ENCODE measurements at places on chromosomes 1 and 21.
A peak's percentile ranks its signal among the peaks of the same experiment; 100 is the strongest.

DNA sequence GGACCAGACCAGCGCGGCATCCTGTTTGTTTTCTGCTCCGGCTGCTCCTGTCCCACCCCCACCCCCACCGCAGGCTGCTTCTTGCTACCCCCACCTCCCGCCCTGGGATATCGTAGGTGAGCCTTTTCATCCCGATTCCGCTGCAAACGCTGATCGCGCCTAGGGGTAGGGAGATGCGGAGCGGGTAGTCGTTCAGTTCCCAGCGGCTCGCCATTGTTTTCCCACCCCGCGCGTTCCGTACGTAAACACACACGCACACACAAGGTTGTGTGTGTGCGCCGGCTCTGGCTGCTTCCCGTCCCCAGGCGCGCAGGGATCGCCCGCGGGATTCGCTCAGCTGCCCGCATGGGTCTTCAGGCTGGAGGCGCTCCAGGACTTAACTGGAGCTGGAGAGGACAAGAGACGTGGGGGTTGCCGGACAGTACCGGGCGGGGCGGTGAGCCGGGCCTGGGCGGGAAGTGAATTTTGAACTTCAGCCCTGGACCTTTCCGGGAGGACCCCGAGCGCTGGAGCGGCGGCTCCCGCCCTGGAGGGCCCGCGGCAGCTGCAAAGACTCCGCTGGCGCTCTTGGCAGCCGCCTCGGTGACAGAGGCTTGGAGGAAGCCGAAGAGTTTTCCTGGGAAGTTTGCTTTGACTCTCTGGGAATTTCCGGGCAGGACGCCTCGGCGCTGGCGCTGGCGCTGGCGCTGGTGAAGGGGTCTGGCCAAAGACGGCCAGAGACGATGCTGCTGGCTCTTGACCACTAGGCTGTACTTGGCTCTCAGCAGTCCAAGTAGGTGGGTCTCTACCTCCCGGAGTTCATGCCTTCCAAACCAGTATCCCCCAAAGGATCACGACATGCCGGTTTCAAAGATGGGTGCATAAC lies 1.6 kb downstream of the SOX13 start:
- DNase-seq = peak; percentile 52

DNA sequence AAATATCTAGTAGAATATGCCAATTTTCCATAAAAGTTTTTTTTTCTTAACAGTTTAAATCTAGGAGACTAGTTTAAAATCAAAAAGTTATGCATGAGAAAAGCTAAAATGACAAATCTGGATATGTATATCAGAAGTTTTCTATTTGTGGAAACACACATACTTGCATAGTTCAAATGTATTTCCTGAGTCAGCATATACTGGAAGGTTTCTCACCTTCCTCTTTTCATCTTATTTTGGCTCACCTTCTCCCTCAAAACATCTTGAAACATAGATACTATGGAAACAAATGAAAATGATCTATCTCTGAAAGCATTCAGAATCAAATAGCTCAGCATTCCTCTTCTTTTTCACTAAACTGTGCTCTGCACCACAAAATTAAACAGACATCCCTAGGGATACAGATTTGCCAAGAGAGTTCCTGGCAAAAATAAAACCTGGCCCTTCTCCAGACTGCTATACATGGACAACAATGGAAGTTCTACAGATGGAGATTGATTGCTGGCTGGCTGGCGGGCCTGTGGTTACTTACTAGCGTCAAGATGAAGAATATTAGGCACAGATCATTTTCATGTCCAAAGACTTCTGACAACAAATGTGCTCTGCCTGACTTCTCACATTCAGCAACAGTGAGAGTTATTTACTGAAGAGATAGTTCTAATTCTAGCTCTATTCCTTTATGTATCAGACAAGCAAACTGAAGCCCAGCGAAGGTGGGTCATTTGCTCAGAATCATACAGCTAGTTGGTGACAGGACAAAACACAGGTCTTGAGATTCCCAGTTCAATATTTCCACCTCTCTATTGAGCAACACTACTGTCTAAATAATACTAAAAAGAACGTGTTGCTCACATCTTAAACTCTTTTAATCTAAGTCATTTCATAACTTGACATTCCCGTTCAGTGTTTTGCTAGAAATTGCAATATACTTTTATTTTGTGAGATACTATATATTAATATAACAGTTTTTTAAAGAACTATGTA lies 26.6 kb downstream of the DIPK1A start:
- peak; percentile 76 for DNase-seq

DNA sequence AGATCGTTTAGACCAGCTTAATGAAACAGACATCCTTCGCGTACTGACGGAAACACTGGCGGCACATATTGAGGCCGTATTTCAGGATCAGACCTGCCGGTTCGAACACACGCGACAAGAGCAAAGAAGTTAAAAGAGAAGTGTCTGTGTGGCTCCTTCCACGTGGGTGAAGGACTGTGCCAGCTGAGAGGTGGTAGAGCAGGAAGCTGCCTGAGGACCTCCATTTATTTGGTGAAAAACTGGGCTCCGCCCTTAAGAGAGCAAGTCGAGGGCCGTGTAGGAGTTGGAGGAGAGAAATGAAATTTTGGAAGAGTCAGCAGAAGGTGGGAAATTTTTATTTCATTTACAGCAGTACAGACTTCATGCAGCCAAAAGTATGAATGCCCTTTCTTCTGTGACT lies 38.8 kb upstream of the ADORA3 start:
- no peak for DNase-seq

DNA sequence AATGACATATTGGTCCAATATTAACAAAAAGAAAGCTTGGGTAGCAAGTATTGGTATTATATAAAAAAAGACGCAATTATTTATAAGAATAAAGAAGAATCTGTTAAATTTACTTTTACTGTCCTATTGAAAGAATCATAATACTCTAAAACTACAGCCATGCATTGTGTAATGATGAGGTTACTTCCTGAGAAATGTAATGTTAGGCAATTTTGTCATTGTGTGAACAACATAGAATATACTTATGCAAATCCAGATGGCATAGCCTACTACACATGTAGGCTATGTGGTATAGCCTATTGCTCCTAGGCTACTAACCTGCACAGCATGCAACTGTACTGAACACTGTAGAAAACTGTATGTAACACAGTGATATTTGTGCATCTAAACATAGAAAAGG lies 121.2 kb upstream of the PTGFR start:
- peak; percentile 24 for DNase-seq

- DNase-seq = no peak
Observed at GRCh38 chr1:109513110-109513710, 3.7 kb upstream of the AMIGO1 start.

GRCh38 chr21:28731700-28732321 lies 260.9 kb downstream of the LTN1 start:
- DNase-seq = no peak

DNA sequence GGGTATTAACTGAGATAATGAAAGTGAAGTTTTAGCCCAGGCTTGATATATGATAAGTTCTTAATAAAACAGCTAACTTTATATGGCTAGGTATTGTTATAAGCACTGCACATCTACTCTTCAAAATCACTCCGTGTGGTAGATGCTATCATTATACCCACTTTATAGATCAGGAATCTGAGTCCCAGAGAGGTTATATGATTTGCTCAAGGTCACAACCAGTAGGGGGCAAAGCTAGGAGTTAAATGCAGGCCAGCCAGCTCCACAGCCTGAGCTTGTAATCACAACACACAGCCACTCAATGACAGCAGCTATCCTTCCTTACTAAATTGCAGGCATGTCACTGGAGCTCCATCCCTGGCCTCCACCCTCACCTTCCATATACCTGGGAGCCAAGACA lies 115.8 kb downstream of the CAPN8 start:
- DNase-seq = no peak

- DNase-seq = no peak
Observed at GRCh38 chr21:42066521-42066920, 4.6 kb upstream of the UMODL1 start.

GRCh38 chr1:81305997-81306452 lies 494.7 kb upstream of the ADGRL2 start:
- peak; percentile 54 for DNase-seq

DNA sequence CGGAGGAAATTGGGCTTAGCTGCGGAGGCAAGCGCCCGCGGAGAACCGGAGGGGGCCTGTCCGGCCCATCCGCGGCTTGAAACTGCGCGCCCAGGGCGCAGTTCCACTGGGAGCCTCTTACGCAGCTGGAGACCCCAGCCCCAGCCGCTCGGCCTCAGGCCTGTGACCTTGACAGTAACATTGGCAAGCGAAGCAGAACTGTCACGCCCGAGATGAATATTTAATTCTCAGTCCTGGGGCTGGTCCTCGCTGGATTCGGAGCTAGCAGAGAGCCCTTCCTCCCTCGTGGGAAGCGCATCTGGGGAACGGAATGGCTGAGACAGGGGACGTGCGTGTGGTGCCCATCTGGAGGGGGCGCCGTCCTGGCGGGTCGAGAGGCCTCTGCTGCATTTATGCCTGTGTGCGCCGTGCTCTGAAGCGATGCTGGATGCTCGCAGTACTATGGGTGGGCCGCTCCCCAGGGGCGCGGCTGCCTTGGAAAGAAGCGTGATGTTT lies 928 bp downstream of the SLC6A17 start:
- no peak for DNase-seq

GRCh38 chr1:218702775-218703174 lies 357.6 kb downstream of the TGFB2 start:
- no peak for DNase-seq

DNA sequence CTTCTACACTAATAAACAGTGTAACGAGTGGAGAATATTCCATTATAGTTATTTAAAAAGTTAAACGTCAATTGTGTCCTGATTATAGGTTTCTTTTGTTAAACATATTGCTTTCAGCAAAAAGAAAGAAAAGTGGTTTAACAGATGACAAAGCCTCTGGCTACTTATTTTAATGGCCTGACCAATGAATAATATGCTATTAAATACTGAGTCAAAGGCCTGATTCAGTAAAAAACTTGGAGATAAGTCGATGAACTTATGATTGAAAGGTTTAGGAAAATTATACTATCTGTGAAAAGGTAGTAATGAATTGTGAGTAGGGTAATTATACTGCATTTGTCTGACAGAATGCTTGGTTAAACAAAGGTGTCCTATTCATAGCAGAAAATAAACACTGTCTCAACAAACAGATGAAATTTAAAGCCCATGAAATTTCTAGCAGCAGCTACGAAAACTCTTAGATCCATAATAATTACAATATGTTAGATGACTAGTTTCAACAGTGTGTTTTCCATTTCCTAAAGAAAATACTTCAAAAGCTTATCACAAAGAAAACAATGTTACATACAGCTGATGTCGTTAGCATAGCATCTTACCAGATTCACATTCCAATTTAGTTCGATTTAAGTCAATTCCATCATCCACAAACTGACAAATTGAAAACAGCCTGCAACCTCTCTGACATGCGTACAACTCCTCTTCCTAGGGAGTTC lies 6.2 kb downstream of the TMEM59 start:
- DNase-seq = peak; percentile 37

DNA sequence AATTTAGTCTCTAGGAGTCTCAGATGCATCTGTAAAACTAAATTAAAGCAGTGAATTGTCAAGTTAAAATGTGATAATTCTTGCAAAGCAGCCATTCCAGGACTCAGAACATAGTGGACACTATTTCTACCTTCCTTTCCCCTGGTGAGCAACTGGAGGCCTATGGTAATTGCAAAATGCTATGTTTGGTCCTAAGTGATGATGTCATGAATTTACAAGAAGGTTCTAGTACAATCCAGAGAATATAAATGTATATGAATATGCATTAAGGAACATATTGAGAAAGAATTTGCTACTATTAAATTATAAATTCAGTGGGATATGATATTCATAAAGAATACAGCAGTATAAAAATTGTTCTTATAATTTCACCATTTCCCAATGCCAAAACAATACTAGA lies 32.6 kb downstream of the OMA1 start:
- no peak for DNase-seq

GRCh38 chr1:201191653-201192260 lies 1.1 kb downstream of the IGFN1 start:
- peak; percentile 98 for DNase-seq

DNA sequence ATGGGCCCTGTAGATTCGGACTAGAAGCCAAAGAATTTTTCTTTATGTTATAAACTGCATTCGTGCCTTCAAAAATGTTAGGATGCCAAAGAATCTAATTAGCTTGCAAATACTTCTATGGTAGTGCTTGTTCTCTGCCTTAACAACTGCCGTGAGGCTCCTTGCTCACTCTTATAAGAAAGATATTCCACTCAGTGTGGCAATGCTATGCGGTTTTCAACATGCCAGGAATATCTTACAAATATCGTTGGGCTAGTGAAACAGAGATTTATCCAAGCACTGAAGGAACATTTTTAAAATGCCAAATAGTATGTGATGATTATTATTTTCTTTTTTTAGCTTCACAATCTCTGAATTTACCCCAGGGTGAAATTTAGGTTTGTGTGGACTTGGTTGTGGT lies 198.2 kb downstream of the GREM2 start:
- DNase-seq = no peak

DNA sequence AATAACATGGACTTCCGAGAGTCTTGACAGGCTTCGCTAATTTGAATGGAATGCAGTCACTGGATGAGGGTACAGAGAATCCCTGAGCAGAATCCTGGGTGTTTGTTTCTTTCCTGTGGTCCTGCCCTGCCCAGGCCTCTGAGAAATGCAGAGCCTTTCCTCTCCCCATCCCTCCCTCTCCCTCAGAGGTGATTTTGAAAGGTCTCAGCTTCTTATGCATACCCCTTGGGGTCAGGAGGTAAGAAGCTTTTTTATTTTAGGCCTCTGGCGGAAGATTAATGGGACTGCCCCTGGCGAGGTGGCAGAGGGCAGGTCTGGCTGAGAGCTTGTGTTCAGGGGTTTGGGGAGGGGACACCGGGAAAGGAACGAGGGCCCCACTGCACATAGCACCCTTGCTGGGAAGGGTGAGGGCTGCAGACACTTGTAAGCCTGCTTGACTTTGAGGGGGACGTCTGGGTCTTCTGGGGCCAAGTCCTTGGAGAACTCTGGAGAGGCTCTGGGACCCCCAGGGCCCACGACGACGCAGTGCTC lies 116.5 kb upstream of the SLC45A1 start:
- peak; percentile 23 for DNase-seq

- no peak for DNase-seq
Observed at GRCh38 chr1:63843884-63844283, 70.1 kb downstream of the ROR1 start.

GRCh38 chr1:240029418-240029817 lies 62.3 kb upstream of the FMN2 start:
- DNase-seq = peak; percentile 62

- no peak for DNase-seq
Observed at GRCh38 chr1:30419831-30420230, 303.6 kb downstream of the MATN1 start.

DNA sequence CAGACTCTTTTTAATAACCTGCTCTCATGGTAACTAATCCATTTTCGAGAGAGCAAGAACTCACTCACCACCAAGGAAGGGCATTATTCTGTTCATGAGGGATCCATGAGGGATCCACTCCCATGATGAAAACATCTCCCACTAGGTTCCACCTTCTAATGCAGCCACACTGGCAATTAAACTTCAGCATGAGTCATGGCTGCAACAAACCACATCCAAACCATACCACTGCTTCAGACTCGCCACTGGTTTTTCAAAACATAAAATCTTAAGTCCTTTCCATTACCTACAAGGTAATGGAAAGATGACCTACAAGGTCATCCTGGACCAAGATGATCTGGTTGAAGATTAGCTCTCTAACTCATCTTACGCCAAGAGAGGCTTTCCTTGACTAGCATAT lies 405.1 kb downstream of the VAV3 start:
- DNase-seq = no peak
